LHCN-M2 (cell line): ENCODE measurements at places on chromosomes 2 and 18. TPM values are rescaled to one million over a fixed set of nuclear protein-coding genes. Genes with fewer than 3 reads are reported as not detected.

- DNase-seq, result no peak
Measured at GRCh38 chr2:63000801-63001200, 49.8 kb upstream of the OTX1 start.

- no peak for DNase-seq
Measured at GRCh38 chr2:96171831-96172230, 26.6 kb upstream of the DUSP2 start.

- DNase-seq, result no peak
Measured at GRCh38 chr2:151669585-151670081, 64.6 kb downstream of the NEB start.

GRCh38 chr2:9158786-9159779, 47.5 kb upstream of the ASAP2 start:
- DNase-seq, result no peak

DNA sequence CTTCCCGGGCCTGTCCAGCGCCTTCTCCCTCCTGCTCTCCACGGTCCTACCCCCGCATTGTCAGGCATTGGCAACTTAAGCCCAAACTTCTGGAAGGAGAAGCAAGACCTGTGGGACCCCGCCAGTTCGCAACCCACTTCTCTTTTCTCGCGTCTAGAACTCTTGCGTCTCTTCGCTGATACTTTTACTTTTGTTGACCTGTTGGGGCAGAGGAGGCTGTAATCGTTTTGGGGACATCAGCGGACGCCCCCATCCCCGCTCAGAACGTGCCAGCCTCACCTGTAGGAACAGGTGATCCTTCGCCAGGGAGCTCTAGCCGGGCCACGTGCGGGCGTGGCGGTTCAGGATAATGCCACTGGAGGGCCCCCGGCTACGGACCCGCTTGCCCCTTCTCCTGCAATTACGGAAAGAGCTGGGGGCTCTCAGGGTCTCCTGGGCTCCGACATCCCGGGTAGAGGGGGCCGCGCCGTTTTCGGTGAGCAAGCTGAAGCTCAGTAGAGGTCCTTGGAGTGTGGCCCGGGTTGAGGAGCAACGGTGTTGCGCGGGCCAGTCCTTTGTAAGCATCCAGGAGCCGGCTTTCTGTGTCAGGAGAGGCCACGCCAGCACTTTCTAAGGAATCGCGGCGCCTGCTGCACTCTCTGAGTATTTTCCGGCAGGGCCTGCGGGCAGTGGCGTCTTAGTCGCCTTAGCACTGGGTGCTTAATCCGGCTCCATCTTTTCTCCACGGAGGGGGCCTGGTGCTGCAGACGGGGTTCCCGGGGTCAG, 1.6 kb downstream of the MTCL1 start:
- DNase-seq, result no peak

DNA sequence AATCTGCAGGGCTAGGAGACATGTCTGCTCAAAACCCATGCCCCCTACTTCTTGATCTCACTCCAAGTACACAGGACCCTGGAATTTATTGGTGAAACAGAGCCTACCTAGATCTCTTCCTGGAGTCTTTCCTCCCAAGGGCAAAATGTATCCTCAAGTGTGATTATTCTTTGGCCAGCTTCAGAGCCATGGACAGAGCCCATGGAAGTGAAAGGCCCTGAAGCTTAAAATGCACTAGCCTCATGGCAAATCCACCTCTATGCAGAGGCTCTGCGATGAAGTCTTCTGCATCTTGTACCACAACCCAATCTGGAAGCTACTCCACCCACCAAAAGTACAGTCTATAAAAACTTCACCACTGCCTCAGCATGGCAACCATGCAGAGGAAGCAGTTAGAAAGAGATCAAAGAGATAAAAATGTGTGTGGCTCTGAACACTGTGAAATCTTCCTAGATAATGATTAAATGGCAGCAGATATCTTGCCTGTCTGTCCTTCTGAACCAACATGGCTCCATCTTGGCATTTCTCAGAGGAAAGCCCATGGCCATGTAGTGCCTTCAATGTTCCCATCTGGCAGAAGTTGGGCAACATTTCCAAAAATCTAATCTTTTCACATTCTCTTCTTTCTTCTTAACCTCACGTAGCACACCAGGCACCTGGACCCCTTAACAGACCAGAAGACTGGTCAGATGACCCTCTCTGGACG, 142.9 kb upstream of the KLF7 start:
- DNase-seq, result no peak

DNA sequence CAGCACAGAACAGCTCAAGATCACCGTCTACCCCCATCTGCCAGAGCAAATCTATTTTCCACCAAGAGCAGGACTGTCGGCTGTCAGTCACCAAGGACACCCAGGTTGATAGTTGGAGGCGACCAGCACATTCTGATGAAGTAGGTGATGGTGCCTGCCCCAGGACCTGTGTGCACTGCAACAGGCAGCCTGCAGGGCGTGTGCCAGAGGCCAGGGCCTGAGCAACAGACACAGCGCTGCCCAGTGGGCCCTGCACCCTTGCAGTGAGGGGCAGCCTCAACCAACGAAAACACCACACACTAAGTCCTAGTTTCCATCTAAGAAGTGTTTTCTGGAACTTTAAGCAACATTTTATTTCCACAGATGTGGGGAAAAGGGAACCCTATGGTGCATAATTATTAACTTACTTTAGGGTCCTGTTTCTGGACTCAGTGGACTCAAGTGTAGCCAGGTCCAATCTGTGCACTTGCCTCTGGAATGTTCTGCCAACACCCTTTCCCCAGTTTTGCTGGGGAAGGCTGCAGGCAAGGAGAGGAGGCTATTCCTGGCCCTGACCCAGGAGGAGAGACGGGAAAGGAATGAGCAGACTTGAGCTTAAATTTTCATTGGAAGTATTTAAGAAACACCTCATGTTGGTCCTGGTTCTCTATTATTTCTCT, 61.5 kb downstream of the ADNP2 start:
- DNase-seq, result no peak

DNA sequence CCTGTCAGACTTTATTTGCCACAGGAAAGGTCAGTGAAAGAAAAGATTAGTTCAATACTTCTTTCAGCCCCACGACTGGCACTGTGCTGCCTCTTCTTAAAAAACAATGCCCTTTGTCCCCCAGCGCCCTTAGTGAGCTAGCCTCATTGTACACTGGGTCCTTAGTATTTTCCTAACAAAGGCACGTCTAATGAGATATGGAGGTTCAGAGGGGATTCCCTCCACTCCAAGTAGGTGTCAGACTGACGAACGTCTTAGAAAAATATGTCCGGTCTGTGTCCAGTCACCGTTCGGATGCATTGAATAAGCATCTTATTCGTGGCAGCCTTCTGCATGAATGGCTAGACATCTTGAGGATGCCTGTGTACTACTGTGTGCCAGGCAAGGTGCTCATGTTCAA, 1.1 kb downstream of the FECH start:
- DNase-seq, result no peak

GRCh38 chr2:19576411-19576810, 218.0 kb upstream of the OSR1 start:
- DNase-seq, result no peak

GRCh38 chr2:50672282-50672681, 359.6 kb downstream of the NRXN1 start:
- DNase-seq, result no peak

Gene FOXD4L1
- 0.06 TPM in 1 of 2 replicates, not detected in the other for total RNA-seq

Gene DYTN
- total RNA-seq, result not detected in 2 replicates

Gene PKDCC
- 5.7 and 7.1 TPM in 2 replicates for total RNA-seq

Gene FBLN7
- total RNA-seq, result 4.4 and 5.1 TPM in 2 replicates

Gene CNDP2
- 62.8 and 65.3 TPM in 2 replicates for total RNA-seq

Gene SLC9A4
- 0.06 TPM in 2 replicates for total RNA-seq
